Effector memory CD8-positive, alpha-beta T cell (primary cell): ENCODE measurements at places on chromosomes 16 and 17.

DNA sequence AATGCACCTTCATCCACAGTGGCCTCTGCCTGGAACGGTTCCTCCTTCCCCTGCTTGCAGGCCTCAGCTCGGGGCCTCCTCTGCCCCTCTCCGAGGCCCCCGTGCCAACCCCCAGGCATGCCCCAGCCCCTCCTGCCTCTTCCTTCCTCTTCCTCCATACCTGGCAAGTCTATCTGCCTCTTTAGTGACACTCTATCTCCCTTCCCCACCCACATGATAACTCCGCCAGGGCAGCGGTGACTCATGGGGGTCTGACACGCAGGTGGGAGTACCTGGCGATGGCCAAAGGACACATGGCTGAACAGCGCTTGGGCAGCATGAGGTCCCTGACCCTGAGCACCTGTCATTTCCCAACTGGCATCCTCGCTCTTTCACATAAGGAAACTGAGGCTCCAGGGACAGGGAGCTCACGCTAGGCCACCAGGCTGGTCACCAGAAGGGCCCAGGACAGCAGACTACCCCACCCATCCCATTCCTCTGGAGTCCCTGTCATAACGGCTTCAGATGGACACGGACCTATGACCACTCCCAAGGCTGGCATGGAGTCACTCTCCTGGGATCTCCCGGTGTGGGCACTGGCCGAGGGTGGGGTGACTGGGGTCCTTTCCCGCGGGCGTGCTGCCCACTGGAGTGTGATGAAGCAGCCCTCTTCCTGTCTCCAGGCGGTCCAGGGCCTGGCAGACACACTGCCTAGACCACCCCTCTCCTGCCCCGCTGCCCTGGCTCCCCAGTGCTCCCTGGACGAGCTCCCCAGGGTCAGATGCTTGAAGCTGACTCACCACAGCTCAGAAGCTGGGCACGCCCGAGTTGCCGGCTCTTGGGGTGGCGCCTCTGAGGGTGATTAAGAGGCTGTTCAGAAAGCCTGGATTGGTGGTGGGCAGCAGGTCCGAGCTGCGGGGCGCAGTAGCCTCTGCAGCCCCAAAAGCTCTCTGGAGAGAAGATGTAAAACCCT lies 100.6 kb downstream of the ENGASE start:
- DNase-seq, result no peak
- no peaks in the 10 kb centered on the region for H3K36me3 ChIP-seq
- no peak overlapping the region for H3K27ac ChIP-seq

GRCh38 chr16:4123616-4124300 lies 7.5 kb upstream of the ADCY9 start:
- H3K36me3 ChIP-seq, result no peaks in the 10 kb centered on the region
- H3K4me1 ChIP-seq, result no peaks in the 10 kb centered on the region
- no peak overlapping the region for H3K4me3 ChIP-seq
- no peak overlapping the region for H3K27ac ChIP-seq
- H3K27me3 ChIP-seq, result peaks cover 41% of the 10 kb centered on the region

DNA sequence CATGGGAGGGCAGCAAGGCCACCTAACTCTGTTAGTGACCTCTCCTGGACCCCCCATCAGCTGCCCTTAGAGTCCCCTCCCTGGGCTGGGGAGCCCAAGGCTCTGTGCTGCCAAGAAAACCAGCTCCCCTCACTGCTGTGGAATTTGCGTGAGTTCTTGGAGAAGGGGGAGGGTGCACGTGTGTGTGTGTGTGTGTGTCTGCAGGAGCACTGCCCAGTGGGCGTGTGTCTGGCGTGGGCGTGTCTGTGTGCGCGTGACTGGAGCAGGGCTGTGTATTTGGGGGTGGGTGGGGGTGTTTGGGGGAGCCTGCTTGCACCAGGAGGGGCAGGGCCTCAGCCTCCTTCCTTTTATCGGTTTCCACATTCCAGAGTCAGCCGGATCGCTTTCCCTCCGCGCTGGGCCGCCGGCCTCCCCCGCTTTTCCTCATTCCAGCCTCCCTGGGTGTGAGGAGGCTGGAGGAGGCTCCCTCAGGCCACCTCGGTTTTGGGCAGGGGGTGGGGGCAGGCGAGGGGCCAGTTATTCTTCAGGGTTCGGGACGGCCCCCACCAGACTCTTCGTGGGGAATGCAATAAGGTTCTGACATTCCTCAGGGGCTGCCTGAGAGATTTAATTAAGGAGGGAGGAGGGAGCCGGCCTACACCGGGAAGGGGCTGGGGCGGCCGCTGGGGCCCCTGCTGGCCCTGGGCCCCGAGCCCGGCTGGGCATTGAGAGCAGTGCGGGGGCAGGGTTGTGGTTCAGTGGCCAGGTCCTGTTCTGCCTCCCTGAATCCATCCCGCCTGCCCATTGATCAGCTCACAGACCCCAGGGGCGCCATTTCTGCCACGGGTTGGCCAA lies 2.5 kb downstream of the VASN start:
- peaks cover 97% of the 10 kb centered on the region for H3K36me3 ChIP-seq
- DNase-seq, result no peak
- H3K27ac ChIP-seq, result peak overlapping the region; percentile 90

GRCh38 chr17:78527345-78527744 lies 49.9 kb downstream of the DNAH17 start:
- H3K27ac ChIP-seq, result no peak overlapping the region

DNA sequence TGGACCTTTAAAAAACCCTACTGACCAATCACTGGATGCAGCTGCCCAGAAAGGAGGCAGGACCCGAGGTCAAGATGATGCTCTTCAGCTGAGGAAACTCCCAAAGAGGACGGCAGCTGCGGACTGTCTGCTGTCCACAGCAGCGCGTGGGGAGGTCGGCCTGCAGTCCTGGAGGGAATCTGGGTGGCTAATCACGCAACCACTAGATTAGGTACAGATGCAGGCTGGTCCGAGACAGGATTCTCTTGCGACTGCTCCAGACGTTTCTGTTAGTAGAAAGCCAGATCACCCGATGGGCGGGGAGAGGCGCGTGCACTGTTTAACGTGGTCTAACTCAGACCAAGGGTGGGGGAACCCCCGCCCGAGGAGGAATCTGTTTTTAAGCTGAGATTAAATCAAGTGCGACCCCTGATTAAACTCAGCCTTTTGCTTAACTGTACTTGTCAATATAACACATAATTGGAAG lies 8.8 kb downstream of the CTRB2 start:
- peaks cover 9% of the 10 kb centered on the region for H3K4me1 ChIP-seq
- no peak for DNase-seq
- H3K27ac ChIP-seq, result no peak overlapping the region
- H3K27me3 ChIP-seq, result peaks cover 49% of the 10 kb centered on the region
- H3K4me3 ChIP-seq, result no peak overlapping the region

DNA sequence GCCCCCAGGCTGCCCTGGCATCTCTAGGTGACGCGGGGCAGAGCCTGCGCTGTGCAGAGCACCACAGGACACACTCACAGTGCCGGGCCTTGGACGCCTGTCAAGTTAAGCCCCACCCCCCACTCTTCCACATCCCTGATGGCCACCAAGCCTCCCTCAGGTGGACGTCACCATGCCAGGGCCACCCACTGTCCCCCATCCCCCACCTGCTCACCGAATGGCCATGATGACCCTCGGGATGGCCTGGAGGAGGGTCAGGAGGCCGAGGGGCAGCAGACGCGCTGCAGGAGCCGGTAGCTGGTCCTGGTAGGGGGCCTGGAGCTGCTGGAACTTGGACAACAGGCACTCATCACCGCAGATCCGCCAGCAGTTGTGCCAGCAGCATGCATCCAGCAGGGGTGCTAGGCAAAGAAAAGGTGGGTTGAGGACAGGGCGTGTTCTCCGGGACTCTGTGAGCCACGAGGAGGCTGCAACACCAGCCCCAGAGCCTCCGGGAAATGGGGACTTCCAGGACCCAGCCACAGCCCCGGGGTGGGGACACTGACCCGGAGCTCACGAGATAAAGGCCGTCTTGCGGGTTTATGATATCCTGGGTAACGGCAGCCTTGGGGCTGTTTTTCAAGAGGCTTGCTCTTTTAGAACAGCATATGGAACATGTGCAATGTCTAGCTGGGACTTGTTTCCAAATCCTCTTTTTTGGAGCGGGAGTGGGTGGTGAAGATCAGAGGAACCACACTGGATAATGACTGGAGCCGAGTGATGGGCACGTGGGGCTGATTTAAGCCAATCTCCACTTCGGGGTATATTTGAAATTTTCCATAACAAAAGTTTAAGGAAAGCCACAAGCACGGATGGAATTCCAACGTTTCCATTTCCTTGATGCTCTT lies 11.4 kb downstream of the C16orf95 start:
- H3K4me1 ChIP-seq, result no peaks in the 10 kb centered on the region
- no peak overlapping the region for H3K4me3 ChIP-seq
- no peak overlapping the region for H3K27ac ChIP-seq
- no peaks in the 10 kb centered on the region for H3K36me3 ChIP-seq
- no peak for DNase-seq

- H3K36me3 ChIP-seq, result no peaks in the 10 kb centered on the region
- no peaks in the 10 kb centered on the region for H3K27me3 ChIP-seq
- no peaks in the 10 kb centered on the region for H3K4me1 ChIP-seq
- H3K4me3 ChIP-seq, result no peak overlapping the region
- no peak overlapping the region for H3K27ac ChIP-seq
Measured at GRCh38 chr17:65774787-65775186, 213.3 kb upstream of the AXIN2 start.

GRCh38 chr17:42294469-42295398 lies 6.4 kb downstream of the STAT5A start:
- peaks cover 60% of the 10 kb centered on the region for H3K36me3 ChIP-seq
- peak overlapping the region; percentile 14 for H3K27ac ChIP-seq
- no peaks in the 10 kb centered on the region for H3K27me3 ChIP-seq
- DNase-seq, result no peak

- H3K4me3 ChIP-seq, result peak overlapping the region; percentile 75
- peaks cover 15% of the 10 kb centered on the region for H3K36me3 ChIP-seq
- H3K27ac ChIP-seq, result peak overlapping the region; percentile 99
- peak; percentile 58 for DNase-seq
- H3K4me1 ChIP-seq, result peaks cover 28% of the 10 kb centered on the region
Measured at GRCh38 chr16:4675864-4676786, 17.2 kb upstream of the NUDT16L1 start.

DNA sequence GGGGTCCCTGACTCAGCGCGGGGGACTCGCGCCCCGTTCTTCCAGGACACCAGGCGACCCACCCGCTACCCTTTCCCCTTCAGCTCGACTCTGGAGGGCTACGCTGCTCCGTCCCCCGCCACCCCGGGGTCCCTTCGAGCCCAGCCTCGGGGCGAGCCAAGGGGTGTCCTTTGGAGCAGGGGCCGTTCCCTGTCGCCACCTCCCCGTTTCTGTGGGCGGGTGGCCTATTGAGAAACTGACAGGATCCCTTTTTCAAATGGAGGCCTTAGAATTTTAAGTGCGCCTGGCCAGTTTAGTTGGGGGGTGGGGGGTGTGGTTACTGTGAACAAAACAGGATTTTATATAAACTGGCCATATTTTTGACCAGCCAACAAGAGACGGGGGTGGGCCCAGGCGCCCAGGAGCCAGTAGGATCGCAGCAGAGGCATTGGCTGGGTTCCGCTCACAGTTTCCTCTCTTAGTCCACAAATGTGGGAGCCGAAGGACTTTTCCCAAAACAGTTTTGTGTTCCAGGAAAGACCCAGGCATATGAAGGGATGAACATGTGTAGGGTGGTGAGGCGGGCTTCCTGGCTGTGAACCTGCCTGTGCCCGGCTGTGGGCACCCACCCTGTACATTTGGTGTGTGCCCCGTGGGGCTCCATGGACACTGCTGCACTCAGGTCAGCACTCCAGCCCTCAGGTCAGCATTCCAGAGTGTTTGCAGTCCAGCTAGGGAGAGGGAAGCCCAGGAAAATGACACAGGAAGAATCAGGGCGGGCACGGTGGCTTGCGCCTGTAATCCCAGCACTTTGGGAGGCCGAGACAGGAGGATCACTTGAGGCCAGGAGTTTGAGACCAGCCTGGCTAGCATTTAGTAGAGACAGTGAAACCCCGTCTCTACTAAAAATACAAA lies 722 bp upstream of the TIMP2 start:
- peaks cover 8% of the 10 kb centered on the region for H3K4me1 ChIP-seq
- no peak overlapping the region for H3K27ac ChIP-seq
- no peak for DNase-seq
- peaks cover 64% of the 10 kb centered on the region for H3K27me3 ChIP-seq

GRCh38 chr17:8326511-8327302 lies 12.9 kb upstream of the ODF4 start:
- H3K36me3 ChIP-seq, result no peaks in the 10 kb centered on the region
- peak; percentile 13 for DNase-seq
- H3K4me3 ChIP-seq, result peak overlapping the region; percentile 65
